ENCODE measurements at places on chromosomes 13 and 19.

DNA sequence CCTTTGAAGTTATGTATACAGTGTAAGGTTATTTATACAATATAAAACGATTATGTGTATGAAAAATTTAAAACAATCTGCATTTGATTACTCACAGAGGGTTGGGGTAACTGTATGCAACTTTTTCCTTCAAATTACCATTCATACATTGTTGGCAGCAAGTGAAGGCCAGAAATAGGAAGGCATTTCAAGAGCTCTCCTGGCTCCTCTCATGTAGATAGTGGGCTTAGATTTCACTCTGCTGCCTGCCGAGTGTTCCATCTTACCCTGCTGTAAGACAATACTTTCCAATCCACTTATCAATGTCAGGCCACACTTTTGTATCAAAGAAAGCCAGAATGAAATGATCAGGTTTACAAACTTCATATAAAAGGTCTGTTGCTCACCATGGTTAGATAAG lies 245.2 kb downstream of the DNAJC15 start:
- no peak for DNase-seq

GRCh38 chr13:94312511-94313216 lies 166.8 kb downstream of the DCT start:
- no peak for DNase-seq

DNA sequence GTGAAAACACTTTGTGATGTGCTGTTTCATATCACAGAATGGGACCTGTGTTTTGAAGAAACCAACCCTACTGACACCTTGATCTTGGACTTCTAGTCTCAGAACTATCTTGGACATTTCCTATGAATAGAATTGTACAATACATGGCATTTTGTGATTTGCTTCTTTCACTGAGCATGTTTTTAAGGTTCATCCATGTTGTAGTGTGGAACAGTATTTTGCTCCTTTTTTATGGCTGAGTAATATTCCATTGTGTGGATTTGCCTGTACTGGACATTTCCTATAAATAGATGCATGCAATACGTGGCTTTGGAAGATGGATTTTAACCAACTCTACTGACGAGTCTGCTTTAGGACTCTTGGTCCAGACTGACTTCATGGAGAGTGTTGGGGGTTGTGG lies 46.8 kb downstream of the VAV1 start:
- no peak for DNase-seq

DNA sequence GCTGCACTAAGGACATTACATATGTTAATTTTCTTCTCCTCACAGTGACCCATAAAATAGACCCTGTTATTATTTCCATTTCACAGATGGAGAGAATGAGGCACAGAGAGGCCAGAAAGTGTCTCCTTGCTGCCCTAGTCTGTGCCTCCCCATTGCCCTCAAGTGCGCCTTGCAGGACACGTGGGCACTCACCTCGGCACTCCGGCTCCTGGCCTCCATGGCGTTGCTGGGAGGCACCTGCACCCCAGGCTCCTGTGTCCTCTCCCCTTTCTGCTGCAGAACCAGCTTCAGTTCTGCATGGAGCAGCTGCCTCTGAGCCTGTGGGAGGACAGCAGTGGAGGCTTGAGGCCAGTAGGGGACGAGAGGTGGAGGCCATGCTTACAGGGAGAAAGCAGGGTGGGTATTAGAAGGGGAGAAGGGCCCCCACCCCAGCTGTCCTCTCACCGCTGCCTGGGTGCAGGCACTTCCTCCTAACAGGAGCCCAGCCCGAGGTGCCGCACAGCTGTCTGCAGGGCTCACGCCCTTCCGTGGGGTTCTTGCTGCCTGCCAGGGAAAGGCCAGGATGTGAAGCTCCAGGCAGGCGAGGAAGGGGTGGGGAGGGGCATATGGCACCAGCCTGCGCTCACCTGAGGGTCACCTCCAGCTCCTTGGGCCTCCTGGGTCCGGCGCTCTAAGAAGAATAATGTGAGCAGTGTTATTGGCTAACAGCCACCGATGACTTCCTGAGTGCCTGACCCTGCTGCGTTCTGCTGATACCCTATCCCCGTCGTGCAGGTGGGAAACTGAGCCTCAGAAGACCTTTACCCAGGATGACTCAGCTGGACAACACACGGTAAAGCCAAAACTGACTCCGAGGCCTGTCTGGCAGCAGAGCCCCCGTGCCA lies 5.2 kb downstream of the PRX start:
- no peak for DNase-seq

DNA sequence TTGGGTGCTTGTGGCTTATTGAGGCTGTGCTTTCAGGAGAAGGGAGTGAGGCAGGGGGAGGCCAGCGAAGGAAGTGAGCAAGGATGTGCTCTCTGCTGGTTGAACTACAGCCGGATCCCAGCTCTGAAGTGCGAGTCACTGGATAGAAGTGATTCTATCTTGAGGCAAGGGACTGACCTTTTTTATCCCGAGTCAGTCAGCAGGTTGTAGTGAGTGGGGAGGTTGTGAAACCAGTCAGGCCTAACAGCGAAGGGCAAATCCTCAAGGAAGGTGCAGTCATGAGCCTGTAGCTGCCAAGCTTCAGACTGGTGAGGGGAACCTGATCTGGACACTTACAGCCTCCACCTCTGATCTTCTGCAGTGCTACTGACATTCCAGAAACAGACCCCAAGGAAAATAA lies 18.6 kb downstream of the SCEL start:
- no peak for DNase-seq

DNA sequence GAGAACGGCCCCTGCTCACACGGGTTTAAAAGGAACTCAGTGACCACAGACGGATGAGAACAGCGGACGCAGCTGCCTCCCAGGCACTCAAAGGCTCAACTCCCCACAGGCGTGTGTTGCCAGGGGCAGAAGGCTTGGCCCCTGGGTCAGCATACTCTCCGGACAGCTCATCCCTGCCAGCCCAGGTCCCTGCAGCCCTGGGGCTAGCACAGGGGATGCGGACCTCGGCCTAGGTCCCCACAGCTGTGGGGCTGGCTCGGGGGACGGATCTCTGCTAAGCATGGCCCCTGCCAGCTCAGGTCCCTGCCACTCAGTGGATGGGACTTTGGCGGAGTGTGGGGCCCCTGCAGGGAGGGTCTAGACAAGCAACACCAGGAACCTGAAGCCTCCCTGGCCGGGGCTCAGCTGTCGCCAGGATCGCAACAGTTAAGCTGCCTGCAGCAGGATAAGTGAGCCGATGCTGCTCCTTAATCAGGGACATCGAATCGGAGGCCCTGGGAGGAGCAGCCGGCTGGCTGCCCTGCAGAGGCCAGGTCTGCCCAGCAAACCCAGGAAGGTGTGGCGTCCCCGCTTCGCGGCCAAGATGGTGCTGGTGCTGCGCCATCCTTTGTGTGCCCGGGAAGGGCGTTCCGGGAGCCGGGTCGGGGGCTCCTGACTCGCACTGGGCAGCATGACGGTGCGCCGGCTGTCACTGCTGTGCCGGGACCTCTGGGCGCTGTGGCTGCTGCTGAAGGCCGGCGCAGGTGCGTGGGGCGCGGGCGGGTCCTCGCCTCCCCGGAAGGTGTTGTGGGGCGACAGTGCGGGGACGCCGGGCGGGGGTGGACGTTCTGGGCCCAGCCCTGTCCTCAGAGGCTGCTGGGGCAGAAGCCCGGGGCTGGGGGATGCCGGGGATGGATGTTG lies 32.5 kb downstream of the MCF2L start:
- no peak for DNase-seq

DNA sequence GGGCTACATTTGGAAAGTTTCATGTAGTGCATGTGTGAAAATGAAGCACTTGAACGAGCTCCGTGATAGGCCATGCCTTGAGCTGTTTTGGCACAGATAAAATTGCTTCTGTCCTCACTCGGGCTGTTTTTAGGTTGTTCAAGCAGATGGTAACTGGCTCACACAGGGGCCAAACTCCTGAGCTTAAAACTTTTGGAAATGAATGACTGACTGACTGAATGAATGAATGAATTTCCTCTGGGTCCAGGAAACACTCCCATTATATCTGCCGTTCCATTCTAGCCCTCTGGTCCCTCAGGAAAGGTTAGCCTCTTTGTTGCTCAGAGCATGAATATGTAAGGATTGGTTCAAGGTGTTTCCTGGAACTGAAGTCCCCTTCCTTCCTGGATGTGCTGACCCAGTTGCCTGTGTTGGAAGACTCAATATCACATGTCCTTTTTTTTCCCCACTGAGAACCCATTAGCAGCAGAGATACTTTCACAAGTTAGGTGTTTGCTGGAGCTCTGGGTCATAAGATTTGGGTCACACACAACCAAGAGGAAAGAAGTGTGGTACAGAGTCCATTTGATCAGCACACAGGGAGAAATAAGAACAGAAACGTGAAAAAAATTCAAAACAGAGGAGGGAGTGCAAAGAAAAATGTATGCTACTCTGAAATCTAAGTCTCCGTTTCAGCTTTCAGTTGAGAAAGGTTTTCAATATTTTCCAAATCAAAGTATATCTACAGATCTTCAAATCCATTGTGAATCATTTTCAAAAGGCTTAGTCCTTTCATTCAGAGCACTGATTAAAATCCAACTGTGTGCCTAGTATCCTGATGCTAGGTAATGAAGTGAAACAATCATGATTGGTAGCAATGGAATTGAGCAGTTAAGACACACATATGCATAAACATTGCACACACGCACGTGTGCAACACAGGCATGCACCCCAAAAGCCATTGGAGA lies 18.9 kb downstream of the MBNL2 start:
- DNase-seq = no peak

DNA sequence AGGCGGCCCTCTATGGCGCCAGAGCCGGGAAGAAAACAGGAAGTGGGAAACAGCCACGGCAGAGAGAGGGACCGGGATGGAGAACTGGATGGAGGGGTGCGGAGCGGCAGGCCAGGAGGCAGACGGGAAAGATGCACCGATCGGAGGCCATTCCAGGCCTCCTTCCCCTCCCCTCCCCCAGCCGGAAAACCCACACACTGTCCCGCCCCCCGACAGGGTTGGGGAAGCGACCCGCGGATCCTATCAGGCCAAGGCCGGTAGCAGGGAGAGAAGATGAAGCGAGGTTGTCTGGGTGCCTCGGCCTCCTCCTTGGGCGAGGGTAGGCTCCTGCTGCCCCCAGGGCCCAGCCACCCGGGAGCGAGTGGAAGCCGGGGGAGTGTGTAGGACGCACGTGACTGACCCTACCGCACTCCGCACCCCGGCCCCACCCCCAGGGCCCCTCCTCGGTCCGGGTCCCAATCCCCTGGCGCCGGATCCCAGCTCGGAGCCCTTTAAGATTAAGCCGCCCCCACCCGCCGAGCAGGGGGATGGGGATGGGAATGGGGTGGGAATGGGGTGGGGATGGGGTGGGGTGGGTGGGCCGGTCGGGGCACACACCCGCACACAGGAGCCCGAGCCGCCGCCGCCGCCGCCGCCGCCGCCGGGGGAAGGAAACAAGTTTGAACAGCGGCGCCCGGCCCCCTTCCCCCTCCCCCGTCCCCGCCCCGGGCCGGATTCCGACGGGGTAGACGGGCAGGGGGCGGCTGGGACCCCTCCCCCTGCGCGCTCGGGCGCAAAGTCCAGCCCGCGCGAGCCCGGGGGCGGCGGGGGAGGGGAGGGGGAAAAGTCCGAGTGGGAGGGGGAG lies 1.5 kb downstream of the ERF start:
- DNase-seq = no peak

- no peak for DNase-seq
Measured at GRCh38 chr19:43452582-43452981, 12.8 kb downstream of the LYPD3 start.

DNA sequence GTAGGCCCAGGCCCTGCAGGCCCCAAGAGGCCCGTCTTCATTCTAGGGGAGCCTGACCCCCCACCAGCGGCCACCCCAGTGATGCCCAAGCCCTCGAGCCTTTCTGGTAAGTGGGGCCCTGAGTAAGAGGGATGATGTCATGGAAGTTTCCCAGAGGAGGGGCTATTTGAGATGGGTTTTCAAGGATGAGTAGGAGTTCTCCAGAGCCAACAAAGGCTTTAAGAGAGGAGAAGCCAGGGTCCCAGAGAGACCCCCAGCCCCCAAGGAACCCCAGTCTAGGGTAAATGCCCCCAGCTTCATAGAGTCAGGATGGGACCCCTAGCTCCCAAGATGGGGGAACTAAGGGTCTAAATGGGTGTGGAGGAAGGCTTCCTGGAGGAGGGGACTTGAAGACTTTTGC lies 9.1 kb upstream of the PIK3R2 start:
- DNase-seq = no peak

- no peak for DNase-seq
Measured at GRCh38 chr13:69955271-69955670, 152.4 kb upstream of the ATXN8OS start.

DNA sequence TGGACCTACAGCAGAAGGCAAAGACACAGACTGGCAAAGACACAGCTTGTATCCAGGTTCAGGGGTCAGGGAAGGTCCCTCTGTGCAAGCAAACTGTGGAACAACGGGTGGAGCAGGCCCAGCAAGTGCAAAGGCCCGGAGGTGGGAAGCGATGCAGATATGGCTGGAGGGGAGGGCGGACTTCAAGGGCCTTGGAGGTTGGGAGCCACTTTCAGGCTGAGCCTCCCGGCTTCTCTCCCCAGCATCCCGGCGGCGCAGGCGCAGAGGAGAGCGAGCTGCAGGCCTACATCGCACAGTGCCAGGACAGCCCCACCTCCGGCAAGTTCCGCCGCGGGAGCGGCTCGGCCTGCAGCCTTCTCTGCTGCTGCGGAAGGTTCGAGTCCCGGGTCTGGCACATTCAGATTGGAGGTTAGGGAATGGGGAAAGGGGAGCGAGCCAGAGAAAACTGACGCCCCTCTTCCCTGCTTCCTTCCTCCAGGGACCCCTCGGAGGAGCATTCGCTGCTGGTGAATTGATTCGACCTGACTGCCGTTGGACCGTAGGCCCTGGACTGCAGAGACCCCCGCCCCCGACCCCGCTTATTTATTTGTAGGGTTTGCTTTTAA lies 2.1 kb upstream of the PNPLA6 start:
- DNase-seq = no peak

- DNase-seq = peak; percentile 79
Measured at GRCh38 chr19:8005534-8006256, at the start of gene ELAVL1. ELAVL1 (minus strand) TSS chr19:8005641; CDS start chr19:7991815, 13,826 bp downstream.

GRCh38 chr19:31892060-31892459 lies 453.4 kb upstream of the ZNF507 start:
- DNase-seq = no peak

- DNase-seq = peak; percentile 4
Measured at GRCh38 chr13:38872693-38873092, 117.9 kb downstream of the STOML3 start.

DNA sequence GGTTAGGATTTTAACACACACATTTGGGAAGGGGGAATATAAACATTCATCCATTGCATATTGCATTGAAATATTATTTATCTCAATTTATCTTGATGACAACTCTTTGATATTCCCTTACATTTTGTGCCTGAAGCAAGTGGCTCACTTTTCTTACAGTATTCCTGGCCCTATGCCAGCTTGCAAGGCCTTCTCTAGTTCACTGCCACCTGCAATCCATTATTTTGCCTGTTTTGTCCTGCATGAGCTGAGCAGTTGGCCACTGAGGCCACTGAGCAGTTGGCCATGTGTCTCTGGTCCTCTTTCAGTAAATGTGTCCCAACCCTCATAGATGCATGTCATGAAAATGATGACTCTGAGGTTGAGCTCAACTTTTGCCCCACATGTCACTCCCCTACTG lies 49.8 kb downstream of the CBY2 start:
- no peak for DNase-seq

Measured in activated naive CD8-positive, alpha-beta T cell treated with anti-CD3 and anti-CD28 coated beads, Interleukin-2, amount 50 U/mL, for 16 hours (primary cell).